NCI-H460 (cell line): ENCODE measurements at places on chromosomes 7 and 10. TPM values are rescaled to one million over a fixed set of nuclear protein-coding genes. Genes with fewer than 3 reads are reported as not detected.

Gene MEOX2
- total RNA-seq, result not detected in 2 replicates

GRCh38 chr10:62000726-62001125, 99.2 kb downstream of the ARID5B start:
- no peak for DNase-seq

DNA sequence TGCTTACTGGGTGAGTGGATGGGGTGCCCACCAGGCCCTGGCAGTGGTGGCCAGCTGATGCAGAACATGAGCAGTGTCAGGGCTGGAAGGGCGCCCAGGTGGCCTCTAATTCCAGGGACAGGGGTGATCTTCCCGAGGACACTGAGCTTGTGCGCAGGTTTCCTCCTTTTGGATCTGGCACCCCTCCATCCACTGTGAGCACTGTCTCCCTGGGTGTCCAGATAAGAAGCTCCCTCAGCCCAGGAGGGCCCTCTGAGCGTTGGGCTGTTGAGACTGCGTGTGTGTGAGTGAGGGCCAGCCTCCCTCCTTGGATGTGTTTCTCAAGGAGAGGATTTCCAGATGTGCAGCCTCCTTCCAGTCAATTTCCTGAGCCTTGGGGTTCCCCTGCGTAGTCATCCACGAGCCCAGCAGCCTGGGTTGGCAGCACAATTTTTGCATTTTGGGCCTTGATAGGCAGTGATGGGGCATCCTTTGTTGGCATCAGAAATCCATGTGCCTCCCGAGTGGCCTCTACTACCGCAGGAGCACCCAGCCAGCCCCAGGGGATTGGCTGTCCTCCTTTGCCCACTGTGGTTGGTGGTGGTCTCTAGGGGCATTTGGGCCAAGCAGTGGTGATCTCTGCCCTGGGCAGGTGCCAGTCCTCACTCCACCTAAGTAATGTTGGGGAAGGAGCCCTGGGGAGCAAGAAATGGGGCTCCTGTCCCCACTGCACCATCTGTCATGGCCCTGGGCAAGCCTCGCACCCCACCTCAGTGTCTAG, 20.9 kb upstream of the BTBD16 start:
- no peak for DNase-seq

DNA sequence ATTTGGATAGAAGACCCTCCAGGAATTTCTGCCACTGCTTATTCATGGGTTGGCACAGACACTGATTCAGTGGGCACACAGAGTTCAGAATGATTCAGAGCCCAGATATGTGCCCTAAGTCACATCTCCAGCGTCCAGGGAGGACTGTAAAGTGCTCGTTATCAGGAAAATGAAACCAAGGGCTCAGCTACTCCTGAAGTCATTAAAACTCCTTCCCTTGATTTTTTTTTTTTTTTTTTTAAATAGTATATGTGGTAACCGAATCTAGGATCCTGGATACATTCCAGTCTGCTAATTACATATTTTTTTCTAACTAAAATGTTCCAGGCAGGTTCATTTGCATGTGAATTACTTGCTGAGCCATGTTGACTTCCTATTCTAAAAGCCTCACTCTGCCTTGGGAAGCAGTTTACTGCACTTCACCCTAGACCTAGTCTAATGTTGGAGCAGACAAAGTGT, 34.7 kb downstream of the MET start:
- DNase-seq, result peak; percentile 71

- DNase-seq, result no peak
Measured at GRCh38 chr7:31549611-31550010, 35.7 kb downstream of the ITPRID1 start.

GRCh38 chr10:1577945-1578344, 159.4 kb downstream of the ADARB2 start:
- no peak for DNase-seq
